NCI-H1694 treated with DMSO at 0.1 percent for 48 hours (cell line): ENCODE measurements at places on chromosomes 3 and 15.

DNA sequence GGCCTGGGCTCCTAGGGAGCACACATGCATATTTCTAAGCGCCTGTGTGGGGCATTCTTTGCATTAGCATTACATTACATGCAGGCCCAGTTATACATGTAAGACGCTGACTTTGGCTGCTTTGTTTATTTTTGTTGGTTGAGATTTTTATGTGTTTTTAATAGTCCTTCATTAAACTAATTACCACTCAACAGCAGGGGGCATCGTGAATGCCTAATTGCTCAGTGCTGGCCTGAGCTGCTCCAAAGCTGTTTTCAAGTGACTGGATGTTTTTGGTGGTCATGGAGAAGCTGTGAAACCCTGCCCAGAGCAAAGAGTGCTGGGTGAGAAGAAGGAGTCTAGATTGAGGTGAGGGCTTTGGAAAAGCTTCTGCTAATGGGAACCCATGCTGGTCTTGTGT, 41.5 kb downstream of the GPD1L start:
- DNase-seq, result no peak

- peak; percentile 2 for DNase-seq
Observed at GRCh38 chr15:39362821-39363561, 217.9 kb upstream of the THBS1 start.

- DNase-seq, result no peak
Observed at GRCh38 chr3:143098032-143098764, 21.4 kb upstream of the CHST2 start.

- DNase-seq, result no peak
Observed at GRCh38 chr3:30500666-30501399, 105.6 kb upstream of the TGFBR2 start.

- DNase-seq, result no peak
Observed at GRCh38 chr3:57961177-57961827, 46.9 kb upstream of the FLNB start.

DNA sequence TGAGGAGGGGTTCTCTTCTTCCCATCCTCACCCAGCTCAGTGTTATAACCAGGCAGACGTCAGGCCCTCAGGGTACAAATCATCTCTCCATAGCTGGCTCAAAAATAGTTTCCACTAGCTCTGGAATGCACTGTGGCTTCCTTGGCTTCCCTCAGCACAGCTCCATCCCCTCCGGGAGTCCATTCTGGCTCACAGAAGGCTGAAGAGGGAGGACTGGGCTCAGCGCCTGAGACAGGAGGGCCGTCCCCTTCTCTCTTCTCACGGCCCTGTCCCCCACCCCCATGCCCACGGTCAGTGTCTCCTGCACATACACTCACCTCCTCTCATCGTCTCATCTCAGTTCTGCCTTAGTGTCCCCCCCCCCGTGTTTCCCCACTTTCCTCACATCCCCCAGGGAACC, 50.1 kb downstream of the UMPS start:
- DNase-seq, result no peak

DNA sequence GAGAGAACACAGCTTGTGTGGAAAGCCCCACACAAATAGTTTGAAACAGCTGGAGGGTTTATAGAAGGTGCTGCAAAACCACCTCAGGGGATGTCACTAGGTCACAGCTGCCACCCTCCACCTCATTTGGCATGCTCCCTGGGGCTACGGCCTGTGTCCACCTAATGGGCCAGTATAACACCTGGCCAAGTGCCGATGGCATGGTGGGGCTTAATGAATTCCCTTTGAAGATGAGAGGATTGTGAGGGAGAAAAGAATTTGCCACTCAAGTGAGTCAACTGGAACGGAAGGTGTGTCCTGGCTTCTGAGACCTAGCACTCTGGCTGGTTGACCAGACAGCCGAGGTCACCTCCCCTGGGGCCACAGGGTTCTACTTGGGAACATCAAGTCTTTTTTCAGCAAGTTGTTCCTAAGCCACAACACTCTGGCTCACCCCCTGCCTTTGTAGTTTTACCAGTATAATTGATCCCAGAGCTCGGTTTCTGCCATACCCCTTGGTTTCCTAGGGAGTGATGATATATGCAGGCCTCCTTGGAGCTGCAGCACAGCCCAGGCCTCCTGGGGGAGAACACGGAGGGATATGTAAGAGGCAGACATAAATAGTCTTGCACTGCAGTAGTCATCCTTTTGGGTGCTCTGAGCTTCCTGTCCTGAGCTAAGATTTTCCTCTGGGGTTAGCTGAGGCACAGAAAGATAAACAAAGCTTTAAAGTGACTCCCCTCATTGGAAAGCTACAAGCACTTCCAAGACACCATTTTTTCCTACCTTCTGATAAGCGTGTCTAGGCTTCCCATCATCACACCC, 178.2 kb upstream of the LPP start:
- DNase-seq, result no peak

GRCh38 chr3:56725175-56725574, 42.1 kb upstream of the TASOR start:
- DNase-seq, result no peak

DNA sequence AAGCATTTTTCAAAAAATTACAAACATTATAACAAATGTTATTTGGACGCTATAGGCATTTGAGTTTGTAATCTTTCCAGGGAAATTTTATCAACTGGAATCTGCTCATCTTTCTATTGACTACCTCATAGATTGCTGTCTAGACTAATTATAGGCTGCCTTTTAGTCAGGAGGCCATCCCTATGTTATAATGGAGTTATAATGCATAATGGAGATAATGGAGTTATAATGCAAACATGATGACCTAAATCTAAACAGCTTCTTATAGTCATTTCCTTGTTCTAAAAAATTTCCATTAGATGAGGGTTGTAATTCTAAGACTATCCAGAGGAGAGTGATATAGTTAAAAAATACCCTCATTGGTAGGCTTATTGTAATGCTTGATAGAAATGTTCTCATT, 226.4 kb downstream of the SI start:
- no peak for DNase-seq

- no peak for DNase-seq
Observed at GRCh38 chr3:76501315-76501714, 538.6 kb upstream of the ROBO2 start.

DNA sequence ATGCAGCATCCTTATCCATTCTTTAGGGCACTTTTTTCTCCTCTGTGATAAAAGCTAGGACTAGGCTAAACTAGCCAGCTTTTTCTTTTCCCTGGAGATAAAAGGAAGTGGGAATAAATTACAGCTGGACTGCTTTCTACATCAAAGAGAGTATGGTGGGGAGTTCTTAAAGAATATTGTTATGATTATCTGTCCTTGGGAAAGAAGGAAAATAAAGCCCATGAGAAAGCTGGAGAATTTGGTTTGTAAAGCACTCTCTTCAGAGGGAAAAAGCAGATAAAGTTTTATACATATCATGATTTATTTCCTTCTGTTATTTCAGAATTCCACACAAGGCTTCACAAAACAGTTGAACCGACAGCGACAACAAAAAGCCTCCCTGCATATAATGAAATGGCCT, 923.0 kb downstream of the DIPK2A start:
- DNase-seq, result no peak

- no peak for DNase-seq
Observed at GRCh38 chr3:100213891-100214573, 46.8 kb upstream of the TBC1D23 start.

- DNase-seq, result peak; percentile 78
Observed at GRCh38 chr15:81000624-81001151, at the start of gene TLNRD1. TSS of gene TLNRD1 (plus strand) at chr15:81000923. CDS start at chr15:81002272, 1,349 bp downstream.

DNA sequence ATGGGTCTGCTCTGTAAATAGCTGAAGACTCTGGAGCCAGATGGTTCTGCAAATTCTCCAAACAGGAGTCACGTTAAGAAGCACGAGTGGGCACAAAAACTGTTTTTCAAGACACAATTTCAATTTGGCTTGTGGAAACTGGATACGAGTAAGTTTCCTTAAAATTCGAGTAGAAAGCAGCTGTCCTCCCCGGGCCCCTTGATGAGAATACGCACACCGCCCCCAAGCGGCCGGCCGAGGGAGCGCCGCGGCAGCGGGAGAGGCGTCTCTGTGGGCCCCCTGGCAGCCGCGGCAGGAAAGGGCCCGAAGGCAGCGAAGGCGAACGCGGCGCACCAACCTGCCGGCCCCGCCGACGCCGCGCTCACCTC, 778 bp upstream of the THBS1 start:
- DNase-seq, result peak; percentile 67

- no peak for DNase-seq
Observed at GRCh38 chr3:187782006-187782405, 36.7 kb upstream of the BCL6 start.

DNA sequence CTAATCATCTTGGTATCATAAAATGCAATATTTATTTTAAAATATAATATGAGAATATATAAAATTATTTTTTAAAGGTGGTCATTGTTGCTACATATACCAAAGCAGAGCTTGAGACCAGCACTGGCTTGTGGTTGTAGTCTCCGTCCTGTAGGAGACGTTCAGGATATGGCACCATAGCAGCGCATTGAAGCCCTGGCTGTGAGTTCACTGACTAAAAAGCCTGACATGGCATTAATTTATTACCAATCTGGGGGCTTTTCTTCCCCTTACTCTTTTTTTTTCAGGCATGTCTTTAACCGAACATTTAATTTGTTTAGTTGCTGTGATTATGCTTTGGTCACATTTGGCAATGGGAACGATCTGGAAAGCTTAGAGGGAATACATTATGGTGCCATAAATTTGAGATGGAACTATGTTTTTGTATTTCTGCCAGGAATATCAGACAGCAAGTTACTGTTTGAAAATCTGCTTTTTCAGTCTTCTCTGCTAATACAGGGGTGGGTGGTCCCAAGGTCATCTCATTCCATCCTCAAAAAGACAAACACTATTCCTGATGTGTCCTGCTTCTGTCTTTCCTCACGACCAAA, 108.5 kb downstream of the ZIC4 start:
- no peak for DNase-seq

DNA sequence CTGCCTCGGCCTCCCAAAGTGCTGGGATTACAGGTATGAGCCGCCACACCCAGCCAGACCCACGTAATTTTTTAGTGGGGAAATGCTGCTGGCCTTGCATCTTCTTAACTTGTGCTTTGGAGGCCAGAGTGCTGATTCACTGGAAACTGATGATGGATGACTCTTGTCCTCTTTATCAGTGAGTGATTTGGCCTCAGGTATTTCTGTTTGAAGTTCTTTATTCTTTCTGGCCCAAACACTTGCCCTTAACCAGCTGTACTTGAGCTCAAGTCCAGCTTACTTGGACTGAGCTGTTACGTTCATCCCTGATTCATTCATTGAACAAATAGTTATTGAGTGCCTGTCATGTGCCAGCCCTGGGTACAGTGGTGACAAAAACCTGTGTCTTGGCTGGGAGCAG, 4.2 kb downstream of the PTPN23 start:
- DNase-seq, result no peak

DNA sequence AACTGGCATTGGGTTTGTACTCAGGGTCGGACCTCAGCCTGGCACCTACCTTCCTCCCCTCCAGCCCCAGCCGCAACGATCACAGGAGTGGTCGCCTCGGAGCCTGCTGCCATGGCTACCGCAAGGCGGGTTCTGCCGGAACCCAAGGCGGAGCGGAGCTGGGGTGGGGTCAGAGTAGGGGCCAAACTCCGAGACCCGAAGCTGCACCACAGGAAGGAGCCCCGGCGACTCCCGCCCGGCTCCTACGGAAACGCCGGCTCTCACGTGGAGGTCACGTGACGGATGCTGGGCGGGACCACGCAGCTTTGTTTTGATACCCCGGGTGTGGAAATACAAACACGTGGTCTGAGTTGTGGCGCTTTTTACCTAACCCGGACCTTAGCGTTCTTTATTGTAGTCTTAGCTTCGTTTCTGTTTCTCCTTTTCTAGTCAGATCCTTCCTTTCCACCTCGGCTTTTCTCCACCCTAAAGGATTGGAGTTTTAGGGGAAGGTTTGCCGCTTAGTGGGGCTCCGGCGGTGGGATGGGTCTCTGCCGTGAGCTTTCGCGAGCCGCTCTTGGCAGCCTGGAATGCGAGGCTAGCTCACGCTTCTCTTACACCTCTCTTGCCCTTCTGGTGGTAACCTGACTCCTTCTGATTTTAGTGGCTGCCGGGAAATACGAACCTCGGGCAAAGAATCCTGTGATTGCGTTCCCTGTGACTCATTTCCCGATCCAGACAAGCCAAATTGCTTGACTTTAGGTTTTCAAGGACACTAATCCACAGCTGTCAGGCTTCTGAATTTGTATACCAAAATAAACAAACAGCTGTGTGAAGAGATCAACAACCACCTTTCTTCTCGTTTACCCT, at the start of gene HSPBAP1:
HSPBAP1 (minus strand) TSS at position 264 of the 849 bp plus-strand sequence; CDS start at position 113, 151 bp downstream.
- no peak for DNase-seq

DNA sequence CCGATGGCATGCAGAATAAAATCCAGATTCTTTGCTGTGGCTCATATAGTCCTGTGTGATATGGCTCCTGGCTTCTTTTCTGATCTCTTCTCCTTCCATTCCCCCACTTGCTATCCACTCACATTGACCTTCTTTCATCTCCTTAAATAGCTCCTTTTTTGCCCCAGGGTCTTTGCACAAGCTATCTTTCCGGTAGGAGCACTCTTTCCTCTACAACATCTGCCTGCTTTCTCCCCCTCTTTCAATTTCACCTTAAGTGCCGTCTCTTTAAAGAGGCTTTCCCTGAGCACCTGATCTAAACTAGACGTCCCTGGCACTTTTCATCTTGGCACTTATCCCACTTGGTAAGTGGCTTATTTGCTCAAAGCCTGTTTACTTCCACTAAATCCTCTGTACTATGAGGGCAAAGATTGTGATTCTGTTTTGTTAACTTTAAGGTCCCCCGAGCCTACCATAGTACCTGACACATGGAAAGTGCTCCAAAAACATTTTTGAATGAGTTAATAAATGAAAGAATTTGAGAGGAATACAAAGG, 323.3 kb upstream of the TLE3 start:
- DNase-seq, result no peak

GRCh38 chr3:13245615-13245978, 172.4 kb upstream of the IQSEC1 start:
- no peak for DNase-seq

GRCh38 chr15:74809242-74809641, 3.4 kb upstream of the LMAN1L start:
- DNase-seq, result no peak

DNA sequence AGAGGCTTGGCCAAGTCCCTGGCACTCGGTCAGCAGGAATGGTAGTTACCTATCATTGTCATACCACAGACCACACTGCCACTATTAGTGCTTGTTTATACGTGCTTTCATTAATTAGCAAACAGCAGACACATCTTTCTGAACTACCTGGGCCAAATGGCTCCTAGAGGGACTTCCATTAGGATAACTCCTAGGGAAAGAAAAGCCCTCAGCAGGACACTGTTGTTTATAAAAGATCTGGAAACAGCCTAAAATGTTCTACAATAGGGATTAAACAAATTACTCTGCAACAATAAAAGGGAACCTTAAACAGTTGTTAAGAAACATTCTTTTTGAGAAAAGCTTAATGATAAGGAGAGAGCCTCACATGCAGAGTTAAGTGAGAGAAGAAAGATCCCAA, 38.5 kb downstream of the ARHGEF3 start:
- DNase-seq, result no peak

GRCh38 chr3:180804916-180805315, 107.6 kb upstream of the FXR1 start:
- DNase-seq, result no peak

- no peak for DNase-seq
Observed at GRCh38 chr3:54163441-54163840, 41.1 kb downstream of the CACNA2D3 start.

- no peak for DNase-seq
Observed at GRCh38 chr3:98718730-98719129, 44.4 kb upstream of the ST3GAL6 start.

GRCh38 chr3:71269906-71270305, 313.6 kb downstream of the FOXP1 start:
- no peak for DNase-seq

- no peak for DNase-seq
Observed at GRCh38 chr15:68389936-68390817, 41.8 kb downstream of the ITGA11 start.
